Activated naive CD4-positive, alpha-beta T cell treated with anti-CD3 and anti-CD28 coated beads for 36 hours (primary cell): ENCODE measurements at places on chromosomes 2 and 18. TPM values are rescaled to one million over a fixed set of nuclear protein-coding genes. Genes with fewer than 3 reads are reported as not detected.

The SULT1C4 gene
- total RNA-seq, result not detected

The FBXO48 gene
- 1.2 TPM for total RNA-seq

The CYP1B1 gene
- total RNA-seq, result 2.5 TPM

The CRYBA2 gene
- not detected for total RNA-seq

The GPR155 gene
- 9.2 TPM for total RNA-seq

The GCKR gene
- total RNA-seq, result not detected
